Vagina (tissue), 2 donors: ENCODE measurements at places on chromosomes 1 and 21.

DNA sequence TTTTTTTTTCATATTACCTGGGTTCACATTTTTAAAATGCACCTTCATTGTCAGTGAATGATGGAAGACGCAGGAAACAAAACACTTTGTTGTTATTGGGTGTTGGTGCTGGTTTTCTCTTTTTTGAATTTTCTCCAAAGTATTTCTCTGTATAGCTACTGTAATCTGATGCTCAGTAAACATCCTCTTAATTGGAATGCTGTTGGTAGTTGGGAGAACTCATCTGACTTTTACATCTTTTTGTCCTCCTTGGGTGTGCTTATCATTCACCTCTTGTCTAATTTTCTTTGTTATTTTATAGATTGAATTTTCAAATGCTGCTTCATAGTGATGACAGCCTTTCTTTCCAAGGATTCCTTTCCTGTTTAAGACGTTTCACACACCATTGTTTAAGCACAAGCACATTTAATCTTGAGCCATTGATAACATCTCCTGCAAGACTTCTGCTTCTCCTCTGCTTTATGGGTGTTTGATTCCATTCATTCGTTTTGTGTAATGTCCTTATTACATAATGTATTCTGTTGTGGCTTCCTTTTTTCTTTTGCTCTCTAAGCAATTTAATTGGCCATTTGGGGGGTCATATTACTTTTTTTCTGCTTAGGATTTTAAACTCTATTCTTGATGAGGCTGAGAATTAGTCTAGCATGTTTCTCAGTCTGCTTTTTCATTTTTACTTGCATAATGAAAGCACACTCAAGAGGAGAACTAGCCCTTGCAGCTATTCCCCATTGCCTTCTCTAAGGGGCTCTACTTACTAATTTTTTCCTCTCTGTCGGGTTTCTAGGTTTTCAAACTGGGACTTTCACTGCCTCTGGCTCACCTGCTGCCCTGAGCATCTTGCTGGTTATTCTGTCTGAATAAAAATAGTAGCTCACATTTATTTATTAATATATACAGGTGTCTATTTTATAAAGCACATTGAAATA, 42.0 kb upstream of the CD34 start:
- no peak for DNase-seq

DNA sequence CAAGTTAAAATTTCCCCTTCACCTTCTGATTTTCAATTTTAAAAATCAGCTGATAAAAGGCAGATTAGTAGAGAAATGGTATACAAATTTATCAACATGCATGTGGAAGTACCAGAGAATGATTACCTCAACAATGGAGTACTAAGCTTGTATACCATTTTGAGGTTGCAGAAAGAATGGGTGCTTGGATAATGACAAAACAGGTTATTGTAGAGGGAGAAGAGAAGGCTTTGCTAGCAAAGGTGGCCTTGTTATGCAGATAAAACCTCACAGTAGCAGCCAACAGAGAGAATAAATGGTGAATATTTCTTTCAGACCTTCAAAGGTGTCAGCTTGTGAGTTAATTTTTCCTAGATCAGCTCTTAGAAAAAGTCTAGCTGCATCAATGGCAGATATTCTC, 1174.9 kb upstream of the ADGRL4 start:
- DNase-seq, result no peak

DNA sequence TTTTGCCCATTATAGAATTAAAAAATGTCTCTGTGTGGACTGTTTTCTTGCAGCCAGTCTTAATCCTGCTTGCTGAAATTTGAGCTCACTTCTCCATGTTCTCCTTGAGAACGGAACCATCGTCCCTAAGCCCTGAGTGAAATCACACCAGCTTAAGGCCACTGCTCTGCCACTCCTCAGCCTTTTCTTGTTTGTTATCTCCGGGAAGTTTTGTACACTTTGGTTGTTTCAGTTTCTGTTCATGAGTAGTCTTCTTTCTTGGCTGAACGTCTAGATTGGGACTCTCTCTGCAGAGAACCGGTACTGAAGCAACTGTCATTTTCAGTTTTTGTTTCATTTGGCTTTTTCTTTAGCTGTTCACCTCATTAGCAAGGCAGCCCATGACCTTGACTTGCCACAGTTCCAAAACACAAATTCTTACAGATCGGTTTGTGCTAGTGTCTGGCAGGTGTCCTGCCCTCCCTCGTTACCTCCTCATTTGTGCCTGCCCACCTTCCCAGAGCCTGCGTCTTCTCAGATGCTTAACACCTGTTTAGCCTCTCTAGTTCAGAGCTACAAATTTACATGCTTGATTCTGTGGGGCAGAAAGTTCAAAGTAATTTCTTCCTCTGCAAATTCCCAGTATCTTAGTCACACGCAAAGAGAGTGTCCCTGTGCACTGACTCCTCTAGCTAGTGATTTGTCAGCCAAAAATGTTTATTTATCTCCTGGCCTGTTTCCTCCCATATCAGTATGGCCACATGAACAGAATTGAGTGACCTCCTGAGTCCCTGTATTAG, 12.4 kb downstream of the PSEN2 start:
- DNase-seq, result peak; percentile 67

- DNase-seq, result no peak
Measured at GRCh38 chr1:220841293-220841692, 38.0 kb upstream of the HLX start.

DNA sequence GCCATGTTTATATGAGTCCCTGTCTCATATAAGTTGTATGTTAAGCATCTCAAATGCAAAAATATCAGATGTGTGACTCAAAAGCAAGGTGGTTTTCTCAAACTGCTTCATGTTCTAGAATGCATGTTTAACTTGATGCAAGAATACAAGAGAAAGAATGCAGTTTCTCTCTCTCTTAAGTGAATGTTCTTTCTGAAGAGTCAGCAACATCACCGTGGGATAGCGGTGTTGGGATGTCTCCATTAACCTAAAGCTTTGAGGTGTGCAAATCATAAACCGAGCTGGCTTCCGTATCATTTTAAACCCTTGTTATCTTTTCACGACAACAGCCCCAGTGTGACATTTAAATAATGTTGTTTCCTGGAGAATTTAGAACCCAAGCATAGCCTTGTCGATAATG, 48.4 kb upstream of the TARBP1 start:
- no peak for DNase-seq

- no peak for DNase-seq
Measured at GRCh38 chr1:223315665-223316064, 48.3 kb downstream of the SUSD4 start.

- DNase-seq, result no peak
Measured at GRCh38 chr1:160605792-160606479, 26.6 kb upstream of the CD84 start.

DNA sequence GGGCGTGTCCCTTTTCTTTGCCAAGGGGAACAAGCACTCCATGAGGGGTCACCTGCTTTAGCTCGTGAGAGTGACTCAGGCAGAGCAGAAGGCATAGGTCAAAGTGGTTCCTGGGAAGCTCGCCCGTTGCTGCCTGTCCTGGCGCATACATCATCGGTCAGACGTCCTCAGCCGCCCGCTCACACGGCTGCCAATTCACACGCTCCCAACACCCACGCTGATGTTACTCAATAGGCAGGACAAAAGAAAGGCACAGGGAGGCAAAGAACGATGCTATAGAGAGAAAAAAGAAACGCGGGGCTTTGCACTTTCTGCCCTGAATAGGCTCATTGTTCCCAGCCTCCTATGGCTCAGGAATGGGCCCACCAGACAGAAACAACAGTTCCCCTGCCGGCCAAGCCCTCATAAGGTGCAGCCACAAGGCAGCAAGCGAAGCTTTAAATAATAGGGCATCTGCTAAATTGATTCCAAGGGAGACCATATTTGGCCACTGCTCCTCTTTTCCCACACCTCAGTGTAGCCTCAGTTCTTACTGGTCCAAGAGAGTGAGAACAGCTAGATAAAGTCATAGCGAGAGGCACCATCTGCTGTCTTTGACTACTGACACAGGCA, 38.7 kb downstream of the VTCN1 start:
- no peak for DNase-seq

GRCh38 chr1:221897321-221897721, 155.4 kb upstream of the DUSP10 start:
- peak; percentile 18 for DNase-seq

DNA sequence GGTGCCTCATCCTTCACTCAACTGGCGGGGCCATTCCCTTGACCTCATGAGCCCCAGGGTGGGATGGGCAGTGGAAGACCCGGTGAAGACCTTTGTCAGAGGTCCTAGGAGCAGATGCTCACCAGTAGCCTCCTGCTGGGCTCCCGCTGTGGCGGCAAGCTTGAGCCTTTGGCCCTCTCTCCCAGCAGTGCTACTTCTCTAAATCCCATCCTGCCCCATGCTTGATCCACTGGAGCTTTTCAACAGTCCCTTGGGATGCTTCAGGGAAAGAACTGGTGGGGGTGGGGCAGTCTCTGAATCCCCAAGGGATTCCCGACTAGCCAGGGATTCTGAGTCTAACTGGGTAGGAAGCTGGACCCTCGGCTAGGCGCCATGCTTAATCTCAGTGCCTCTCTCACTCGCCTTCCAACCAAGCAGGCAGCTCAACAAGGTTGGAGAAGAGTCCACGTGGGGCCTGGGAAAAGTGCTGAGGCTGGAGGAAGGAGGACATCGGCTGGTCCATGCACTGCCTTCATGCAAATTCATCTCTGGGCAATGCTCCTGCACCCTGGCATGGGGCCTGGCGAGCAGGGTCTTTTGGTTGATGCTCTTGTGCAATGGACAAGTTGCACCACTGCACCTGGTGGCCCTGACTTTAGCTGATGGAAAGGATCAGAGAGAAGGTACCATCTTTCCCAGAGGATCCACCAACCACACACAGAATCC, 190.3 kb downstream of the GRIK3 start:
- DNase-seq, result no peak

GRCh38 chr1:115506924-115507589, 134.7 kb upstream of the VANGL1 start:
- no peak for DNase-seq

GRCh38 chr1:198370996-198371395, 169.5 kb downstream of the ATP6V1G3 start:
- no peak for DNase-seq

DNA sequence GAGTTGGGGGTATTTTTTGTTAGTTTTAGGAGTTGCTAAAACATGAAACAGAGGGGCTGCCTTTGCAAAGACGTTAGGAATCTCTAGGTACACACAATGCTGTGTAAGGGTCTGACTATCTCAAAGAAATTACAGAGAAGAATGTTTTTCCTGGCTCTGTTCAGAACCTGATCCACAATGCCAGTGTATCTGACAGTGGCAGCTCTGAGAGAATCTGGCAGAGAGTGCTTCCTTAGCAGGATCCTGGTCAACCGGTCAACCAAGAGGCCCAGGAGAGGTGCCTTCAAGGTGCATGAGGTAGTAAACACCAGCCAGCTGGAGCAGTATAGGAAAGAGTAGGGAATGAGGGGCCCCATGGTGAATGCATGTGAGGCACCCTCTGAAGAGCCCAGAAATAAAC, 40.9 kb upstream of the RGS1 start:
- no peak for DNase-seq

- DNase-seq, result no peak
Measured at GRCh38 chr1:232110281-232111090, 483.9 kb downstream of the DISC1 start.

- no peak for DNase-seq
Measured at GRCh38 chr1:176803042-176803441, 340.1 kb downstream of the PAPPA2 start.

GRCh38 chr1:36133484-36133883, 8.5 kb upstream of the COL8A2 start:
- DNase-seq, result no peak

DNA sequence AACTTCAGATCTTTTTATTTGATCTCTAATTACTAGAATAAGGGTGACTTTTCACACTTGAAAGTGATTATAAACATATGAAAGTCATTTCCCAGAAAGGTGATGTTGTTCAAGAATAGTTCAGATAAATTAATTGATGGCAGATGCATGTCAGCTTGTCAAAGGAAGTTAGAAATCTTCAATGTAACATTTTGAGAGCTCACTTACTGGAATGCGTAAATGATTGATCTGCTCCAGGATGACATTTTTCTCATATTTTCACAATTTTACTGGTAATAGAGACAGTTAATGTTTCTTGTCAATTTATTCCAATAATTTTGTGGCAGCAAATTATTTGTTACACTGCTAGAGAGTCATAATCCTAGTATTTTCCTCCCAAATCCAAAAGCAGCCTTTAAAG, 424.2 kb downstream of the PLA2G4A start:
- no peak for DNase-seq

DNA sequence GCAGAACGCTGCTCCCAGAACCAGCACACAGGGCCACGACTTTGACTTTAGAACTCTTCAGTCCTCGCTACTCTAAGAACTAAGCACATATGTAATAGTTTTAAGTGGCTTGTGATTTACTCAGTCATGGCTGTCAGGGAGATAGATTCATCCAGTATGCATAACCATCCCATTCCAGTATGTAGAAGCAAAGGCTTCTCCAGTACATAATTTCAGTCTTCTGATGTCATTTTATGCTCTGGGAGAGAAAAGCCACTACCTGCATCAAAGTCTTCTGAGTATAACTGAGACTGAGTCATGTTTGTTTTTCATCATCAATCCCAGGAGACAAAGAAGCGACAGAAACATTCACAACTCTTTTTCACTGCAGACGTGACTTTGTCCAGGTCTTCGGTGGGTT, 885.7 kb downstream of the PLA2G4A start:
- DNase-seq, result no peak

DNA sequence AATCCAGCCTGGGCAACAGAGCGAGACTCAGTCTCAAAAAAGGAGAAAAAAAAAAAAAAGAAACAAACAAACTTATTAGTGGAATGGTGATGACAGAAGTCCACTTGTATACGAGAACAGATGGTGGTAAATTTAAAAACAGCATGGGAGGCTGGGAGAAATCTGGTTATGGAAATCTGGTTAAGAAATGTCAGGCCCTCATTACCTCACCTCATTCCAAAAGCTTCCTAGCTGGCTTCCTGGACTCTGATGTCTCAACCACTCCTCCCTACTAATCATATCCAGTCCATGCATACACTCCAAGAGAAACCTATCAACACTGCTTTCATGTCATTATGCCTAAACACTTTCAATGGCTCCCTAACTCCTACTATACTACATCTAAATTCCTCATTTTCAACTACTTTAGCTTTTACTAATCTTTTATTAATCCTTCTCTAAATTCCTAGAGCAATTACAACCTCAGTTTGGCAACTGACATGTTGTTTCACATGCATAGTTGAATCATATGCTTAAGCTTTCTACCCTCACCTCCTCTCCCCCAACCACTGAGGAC, 52.9 kb downstream of the FOXJ3 start:
- no peak for DNase-seq

- no peak for DNase-seq
Measured at GRCh38 chr1:223845037-223845809, 524 bp downstream of the TP53BP2 start.

GRCh38 chr21:34276711-34277425, 86.9 kb upstream of the KCNE2 start:
- no peak for DNase-seq
